Left cardiac atrium (tissue), 4 donors: ENCODE measurements at places on chromosomes 6 and 20. TPM values are rescaled to one million over a fixed set of nuclear protein-coding genes. Genes with fewer than 3 reads are reported as not detected.

The NKAIN4 gene
- total RNA-seq, result not detected

DNA sequence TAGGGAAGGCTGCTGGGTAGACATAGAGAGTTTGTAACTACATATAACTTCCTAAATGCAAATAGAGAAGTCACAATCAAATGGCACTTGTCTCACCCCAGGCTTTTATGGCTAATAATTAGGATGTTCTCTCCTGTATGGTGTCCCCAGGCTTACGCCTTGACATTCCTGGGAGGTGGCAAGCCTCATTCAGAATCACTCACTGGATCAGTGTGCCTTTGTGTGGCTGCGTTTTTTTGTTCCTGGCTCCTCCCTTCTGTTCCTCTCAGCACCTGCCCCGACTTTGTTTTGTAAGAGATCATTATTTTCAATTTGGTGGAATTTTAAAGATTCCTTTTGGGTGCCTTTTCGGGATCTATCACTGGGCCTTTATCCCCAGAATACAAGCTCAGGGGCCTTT, 5.7 kb downstream of the LAMP5 start:
- DNase-seq, result no peak

DNA sequence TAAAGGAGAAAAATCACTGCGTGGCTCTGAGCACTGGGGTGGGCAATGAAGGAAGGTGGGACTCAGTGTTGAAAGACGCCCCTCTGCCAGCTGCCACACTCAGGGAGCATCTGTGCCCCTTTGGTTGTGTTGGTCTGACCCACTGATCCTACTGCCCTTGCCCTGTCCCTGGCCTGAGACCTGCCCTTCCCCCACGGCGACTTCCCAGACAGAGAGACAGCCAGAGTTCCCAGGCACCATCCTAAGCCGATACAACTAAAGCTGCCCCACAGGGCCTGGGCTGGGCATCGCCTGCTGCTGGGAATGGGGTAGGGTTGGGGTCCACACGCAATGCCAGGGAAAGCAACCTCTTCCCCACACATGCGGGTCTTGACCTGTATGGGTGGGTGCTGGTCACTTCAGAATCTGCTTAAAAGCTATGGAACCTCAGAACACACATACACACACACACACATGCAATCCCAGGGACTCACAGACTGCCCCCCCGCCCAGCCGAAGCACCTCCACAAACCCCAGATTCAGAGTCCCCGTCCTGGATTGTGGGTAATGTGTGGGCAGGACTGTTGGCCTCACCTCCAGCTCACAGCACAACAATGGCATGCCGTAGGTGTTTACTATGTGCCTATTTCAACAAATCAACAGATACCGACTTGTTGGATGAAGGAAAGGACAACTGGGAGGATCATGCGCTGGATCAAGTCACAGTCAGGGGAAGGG, 10.9 kb upstream of the SPDEF start:
- no peak for DNase-seq

The PRSS35 gene
- total RNA-seq, result 0.94 TPM

DNA sequence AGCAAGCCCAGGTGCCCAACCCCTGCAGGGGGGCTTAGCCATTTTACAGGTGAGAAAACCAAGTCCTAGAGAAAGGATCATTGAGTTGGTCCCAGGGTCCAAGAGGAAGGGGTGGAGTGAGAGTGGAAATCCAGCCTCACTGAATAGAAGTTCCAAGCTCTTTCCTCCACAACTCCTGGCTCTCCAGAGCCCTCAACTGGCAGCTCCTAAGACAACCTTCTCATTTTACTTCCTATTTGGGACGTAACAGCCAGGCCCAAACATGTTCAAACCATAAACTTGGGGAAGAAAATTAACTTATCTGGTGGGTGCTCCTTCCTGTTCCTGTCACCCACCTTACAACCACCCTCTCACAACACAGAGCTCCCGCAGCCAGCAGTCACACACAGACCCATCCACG, 57.9 kb downstream of the PRND start:
- DNase-seq, result no peak

GRCh38 chr20:59647271-59647670, 42.9 kb downstream of the PHACTR3 start:
- no peak for DNase-seq

The WFDC12 gene
- total RNA-seq, result not detected

GRCh38 chr6:917939-918338, 225.0 kb upstream of the EXOC2 start:
- no peak for DNase-seq

DNA sequence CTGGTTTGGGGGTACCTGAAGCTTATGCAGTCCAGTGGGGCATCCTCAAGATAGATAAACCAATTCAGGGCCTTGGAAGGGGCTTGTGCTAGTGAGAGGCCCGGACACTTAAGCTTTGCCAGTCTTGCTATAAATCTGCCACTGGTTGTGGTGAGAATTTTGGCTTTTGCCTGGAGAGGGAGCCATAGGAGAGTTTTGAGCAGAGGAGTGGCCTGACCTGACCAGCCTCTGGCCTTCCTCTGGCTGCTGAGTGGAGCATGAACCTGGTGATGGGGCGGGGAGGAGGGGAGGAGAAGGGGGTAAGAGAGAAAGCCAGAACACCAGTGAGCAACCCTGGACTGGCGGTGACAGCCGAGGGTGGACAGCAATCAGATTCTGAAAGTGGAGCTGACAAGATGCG, 7.1 kb downstream of the TMEM74B start:
- DNase-seq, result no peak

GRCh38 chr6:106257195-106257594, 68.4 kb downstream of the ATG5 start:
- DNase-seq, result no peak

The SLPI gene
- 86.7 TPM for total RNA-seq

GRCh38 chr6:41785689-41786450, 1.6 kb upstream of the TOMM6 start:
- DNase-seq, result peak; percentile 45

The ELOVL4 gene
- total RNA-seq, result 0.58 TPM

The MRAP2 gene
- 0.38 TPM for total RNA-seq

The TMEM151B gene
- 0.05 TPM for total RNA-seq

DNA sequence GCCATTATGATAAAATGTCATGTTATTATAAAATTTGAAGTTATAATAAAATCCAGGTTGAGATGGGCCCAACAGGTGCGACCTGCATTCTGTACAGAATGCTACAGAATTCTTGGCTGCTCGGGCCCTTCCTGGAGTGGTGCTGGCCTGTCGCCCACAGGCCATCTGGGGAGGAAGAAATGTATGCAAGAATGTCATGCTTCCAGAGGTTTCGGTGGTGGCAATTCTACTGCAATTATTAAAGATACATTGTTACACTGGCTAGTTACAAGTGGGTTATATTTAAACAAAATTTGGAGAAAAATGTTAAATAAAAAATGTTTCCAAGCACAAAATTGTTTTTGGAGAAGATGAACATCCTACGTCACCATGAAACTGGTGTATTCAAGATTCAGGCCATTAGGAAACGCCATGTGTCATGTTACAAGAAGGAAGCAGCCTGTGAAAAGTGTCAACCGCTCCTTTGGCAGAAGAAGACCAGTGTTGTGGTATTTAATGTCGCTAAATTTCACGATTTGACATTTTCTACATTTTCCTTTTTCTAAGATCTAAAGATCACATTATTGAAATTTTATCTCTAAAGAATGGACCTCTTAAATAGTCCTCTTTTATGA, 7.1 kb downstream of the RAMACL start:
- DNase-seq, result no peak

DNA sequence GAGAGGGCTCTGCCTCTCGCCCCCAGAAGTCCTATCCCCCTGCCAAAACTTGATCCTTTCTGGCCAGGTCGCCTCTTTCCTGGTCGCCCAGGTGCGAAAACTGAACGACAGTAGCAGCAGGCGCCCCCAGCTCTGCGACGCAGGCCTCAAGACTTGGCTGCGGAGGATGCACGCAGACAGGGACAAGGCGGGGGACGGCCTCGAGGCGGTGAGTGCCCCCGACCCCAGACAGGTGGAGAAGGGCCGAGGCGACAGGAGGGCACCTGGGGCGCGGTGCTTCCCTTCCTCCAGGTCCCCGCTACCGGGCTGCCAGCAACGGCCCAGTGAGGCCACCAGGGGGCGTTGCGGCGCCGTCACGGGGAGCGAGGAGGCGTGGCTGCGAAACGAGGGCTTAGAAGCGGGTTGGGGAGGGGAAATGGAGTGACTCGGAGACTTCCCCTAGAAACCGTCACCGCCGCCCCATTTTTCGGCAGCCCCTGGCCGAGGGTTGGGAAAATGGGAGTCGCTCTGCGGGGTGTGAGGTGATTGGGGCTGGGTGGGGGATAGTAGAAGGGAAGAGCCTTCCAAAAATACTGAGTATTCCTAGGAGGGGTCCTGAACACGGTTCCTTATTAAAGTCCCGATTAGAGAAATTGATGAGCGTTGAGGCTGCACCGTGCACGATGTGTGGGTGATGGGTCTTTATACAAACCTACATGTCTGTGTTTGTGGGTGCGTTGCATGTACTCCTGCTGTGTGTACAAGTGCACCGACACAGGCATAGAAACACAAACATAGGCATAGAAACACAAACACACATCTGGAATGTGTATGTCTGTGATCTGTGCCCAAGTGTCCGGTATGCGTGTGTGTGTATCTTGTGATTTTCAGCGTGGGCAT, 44.6 kb downstream of the ARHGAP40 start:
- DNase-seq, result peak; percentile 77

DNA sequence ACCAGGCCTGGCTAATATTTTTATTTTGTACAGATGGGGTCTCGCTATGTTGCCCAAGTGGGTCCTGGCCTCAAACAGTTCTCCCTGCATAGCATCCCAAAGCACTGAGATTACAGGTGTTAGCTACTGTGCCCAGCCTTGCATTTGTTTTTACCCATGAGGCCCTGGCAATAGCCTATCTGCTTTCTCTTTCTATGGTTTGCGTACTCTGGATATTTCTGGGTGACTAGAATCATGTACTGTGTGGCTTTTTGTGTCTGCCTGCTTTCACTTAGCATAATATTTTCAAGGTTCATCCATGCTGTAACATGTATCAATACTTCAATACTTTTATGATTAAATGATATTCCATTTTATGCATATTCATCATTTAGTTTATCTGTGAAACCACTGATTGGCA, 451.7 kb downstream of the GRIK2 start:
- no peak for DNase-seq

The GRM1 gene
- total RNA-seq, result 0.06 TPM

GRCh38 chr20:23246717-23247664, 103.6 kb upstream of the NXT1 start:
- DNase-seq, result peak; percentile 72

The HLA-DOB gene
- 0.27 TPM for total RNA-seq

GRCh38 chr6:135202836-135203235, 21.7 kb downstream of the MYB start:
- DNase-seq, result no peak

DNA sequence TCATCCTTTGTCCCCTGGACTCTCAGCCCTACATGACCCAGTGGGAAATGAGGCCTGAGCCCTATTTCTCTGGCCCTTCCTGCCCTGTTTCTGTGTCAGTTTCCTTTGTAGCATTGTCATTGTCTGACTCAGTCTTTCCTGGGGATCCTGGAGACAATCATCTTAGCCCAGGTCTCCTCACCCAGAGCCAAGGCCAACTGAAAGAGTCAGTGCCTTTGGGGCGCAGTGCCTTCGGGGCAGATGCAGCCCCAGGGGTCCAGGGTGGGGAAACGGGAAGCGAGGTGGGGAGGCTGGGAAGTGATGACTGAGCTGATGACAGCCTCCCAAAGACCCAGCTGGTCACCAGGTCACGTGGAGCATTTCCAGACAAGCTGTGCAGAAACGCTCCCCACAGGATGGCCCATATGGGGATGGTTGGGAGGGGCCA, 93.3 kb upstream of the SULF2 start:
- no peak for DNase-seq

DNA sequence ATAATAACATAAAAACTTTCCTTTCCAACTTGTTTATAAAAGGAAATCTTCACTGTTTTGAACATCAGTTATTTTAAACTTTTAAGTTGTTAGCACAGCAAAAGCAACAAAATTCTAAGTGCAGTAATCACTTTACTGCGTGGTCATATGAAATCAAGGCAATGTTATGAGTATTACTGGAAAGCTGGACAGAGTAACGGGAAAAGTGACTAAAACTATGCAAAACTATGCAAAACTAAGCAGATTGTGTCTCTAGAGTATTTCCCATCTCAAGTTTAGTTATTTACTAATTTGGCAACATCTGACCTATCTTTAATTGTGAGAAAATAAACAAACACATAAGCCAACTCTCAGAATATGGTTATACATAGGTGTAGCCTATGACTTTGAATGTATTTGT, 10.9 kb upstream of the ANKEF1 start:
- no peak for DNase-seq

DNA sequence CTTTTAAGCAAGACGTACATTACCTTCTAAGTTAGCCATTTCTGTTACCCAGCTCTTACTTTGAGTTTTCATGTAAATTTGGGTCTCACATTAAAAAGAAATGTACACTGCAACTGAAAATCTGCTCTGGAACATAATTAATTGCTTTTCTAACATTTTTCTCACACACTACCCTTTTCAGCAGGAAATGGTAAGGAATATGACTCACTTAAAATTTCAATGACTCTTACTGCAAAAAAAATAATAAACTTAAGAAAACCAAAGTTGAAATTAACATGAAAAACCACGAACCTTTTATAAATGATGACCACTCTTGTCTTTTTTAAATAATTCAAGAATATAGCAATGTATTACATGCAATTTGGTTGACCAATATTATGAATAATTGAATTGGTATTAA, 1.3 kb downstream of the CGA start:
- no peak for DNase-seq

DNA sequence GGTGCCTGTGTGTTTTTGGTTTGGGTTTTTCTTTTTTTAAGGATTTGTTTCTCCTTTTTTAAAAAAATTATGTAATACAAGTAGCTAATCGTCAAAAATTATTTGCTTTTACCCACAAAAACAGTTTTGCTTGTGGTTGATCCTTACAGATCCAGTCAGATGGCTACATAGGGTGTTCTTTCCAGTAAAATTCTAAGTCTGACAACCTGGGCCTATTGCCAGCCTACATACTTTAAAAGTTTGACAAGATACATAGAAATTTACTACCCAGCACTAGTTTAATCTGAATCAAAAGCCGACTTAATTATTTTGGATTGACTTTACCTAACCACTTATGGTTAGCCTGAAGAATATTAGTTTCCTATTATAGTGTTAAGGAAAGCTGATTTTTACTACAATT, 2.1 kb upstream of the SOX4 start:
- no peak for DNase-seq

- DNase-seq, result no peak
These were observed 17.8 kb downstream of the TOMM34 start for GRCh38 chr20:44942264-44942973.
